ENCODE measurements at places on chromosomes 13 and 19. TPM values are rescaled to one million over a fixed set of nuclear protein-coding genes. Genes with fewer than 3 reads are reported as not detected.

- no peak overlapping the region for H3K4me3 ChIP-seq
- no peaks in the 10 kb centered on the region for H3K27me3 ChIP-seq
- no peaks in the 10 kb centered on the region for H3K4me1 ChIP-seq
- no peak overlapping the region for H3K27ac ChIP-seq
- DNase-seq: no peak
These were observed 10.0 kb upstream of the CABP5 start for GRCh38 chr19:48053856-48054255.

DNA sequence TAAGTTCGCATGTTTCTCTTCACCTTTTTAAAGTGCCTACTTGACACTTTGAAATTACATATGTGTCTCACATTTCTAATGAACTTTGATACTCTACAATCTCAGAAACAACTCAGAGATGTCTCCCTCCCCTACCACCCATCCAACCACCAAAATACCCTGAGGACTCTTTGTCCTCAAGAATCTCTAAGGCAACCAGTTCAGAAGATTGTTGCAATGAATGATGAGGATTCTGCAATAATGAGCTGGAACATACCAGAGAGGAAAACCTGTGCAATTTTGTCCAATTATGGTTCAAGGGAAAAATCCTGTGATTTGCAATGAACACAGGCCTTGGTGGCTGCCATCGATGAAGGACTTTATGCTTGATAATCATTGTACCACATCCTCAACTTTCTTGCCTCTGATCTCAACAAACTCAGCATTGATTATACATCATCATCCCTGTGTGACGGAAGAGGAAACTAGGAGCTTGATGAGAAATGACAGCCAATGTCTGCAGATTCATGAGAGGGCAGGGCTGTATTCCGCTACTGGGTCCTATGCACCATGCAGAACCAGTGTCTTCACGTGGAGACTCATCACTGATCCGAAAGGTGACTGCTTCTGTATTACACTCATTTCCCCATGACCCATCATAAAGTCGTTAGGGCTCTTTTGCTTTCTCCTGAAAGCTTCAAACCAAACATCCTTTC, 1.1 kb downstream of the FPR1 start:
- no peak for DNase-seq
- no peak overlapping the region for H3K27ac ChIP-seq
- H3K36me3 ChIP-seq: no peaks in the 10 kb centered on the region
- peaks cover 4% of the 10 kb centered on the region for H3K27me3 ChIP-seq

DNA sequence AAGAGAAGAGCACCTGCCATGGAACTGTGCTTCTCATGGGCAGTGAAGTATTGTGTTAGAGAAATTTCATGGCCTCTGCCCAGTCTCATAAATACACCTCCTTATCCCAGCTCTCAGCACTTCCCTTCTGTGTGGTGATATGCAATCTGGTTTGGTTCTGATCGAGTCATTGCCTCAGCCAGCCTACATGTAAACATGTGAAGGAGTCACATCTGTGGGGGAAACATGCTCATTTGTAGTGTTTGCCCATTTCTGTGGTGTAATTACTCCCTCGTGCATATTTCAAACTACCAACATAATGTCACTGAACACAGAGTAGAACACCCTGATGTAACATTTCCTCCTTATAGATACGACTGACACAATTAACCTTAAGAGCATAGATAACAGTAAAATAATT, 183.0 kb downstream of the DCT start:
- no peak overlapping the region for H3K27ac ChIP-seq
- H3K27me3 ChIP-seq: no peaks in the 10 kb centered on the region
- DNase-seq: no peak
- H3K4me1 ChIP-seq: peaks cover 5% of the 10 kb centered on the region
- H3K36me3 ChIP-seq: no peaks in the 10 kb centered on the region

DNA sequence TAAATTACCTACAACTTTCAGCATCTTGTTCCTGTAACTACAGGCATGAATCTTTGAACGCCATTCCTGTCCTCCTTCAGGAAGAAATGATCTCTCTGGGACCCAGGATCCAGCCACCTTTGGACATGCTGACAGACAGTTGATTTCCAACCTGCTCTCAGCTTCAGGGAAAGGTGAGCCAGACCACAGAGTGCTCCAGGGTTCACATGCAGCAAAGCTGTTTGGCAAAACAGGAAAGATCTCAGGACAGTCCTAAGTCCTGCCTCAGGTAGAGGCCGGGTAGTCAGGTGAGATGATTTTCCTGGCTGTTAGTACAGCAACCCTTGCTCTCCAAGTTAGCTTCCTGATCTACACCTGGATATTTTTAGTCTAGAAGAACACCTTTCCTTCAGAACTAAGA, 9.1 kb downstream of the SLC15A1 start:
- H3K27me3 ChIP-seq: no peaks in the 10 kb centered on the region
- no peaks in the 10 kb centered on the region for H3K36me3 ChIP-seq
- no peak overlapping the region for H3K4me3 ChIP-seq

- DNase-seq: no peak
- H3K27me3 ChIP-seq: peaks cover 9% of the 10 kb centered on the region
- no peak overlapping the region for H3K4me3 ChIP-seq
These were observed 186.2 kb upstream of the GPR12 start for GRCh38 chr13:26946684-26947343.

DNA sequence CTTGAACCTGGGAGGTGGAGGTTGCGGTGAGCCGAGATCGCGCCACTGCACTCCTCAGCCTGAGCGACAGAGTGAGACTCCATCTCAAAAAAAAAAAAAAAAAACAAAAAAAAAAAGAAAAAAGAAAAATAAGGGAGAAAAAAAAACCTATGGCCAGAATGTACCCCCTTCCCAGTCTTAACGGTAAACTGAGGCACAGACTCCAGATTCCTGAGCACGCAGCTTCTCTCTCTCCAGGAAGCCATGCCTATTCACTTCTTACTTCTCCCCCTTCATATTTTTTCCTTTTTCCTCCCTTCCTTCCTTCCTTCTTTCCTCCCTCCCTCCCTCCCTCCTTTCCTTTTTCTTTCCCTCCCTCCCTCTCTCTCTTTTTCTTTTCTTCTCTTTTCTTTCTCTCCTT, 5.4 kb downstream of the ADGRE2 start:
- no peaks in the 10 kb centered on the region for H3K36me3 ChIP-seq
- no peak overlapping the region for H3K4me3 ChIP-seq
- peaks cover 2% of the 10 kb centered on the region for H3K4me1 ChIP-seq
- no peak for DNase-seq
- no peak overlapping the region for H3K27ac ChIP-seq

DNA sequence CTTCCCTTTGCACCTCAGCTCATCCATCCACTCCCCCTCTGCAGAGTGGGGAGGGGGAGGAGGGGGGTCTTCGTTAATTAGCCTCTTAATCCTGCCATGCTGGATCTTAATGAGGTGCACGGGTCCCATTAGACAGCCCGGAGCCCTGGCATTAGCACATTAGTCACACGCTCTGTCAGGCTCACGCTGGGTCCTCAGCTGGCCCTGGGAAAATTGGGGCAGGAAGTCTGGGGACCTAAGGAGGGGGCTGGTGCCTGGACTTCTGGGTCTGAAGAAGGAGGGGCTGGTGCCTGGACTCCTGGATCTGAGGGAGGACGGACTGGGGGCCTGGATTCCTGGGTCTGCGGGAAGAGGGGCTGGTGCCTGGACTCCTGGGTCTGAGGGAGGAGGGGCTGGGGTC, 444 bp upstream of the NCCRP1 start:
- no peak overlapping the region for H3K4me3 ChIP-seq
- peaks cover 79% of the 10 kb centered on the region for H3K27me3 ChIP-seq
- no peaks in the 10 kb centered on the region for H3K36me3 ChIP-seq

DNA sequence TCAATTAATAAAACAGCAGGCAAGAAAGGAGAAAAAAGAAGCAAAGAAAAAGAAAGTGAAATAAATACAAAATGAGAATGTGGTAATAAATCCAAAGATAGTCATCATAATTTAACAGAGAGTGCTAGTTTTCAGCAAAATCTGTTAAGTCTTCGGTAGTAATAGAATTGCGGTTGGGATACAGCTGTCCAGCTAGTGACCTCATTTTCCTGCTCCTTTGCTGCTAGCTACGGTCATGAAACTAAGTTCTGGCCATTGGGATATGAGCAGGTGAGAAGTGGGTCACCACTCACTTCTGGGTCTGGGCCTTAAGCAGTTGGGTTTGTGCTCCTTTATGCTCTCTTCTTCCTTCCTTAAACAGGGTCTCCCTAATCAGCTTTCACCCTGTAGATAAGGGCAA, 11.7 kb upstream of the DGKH start:
- H3K4me3 ChIP-seq: no peak overlapping the region
- H3K27ac ChIP-seq: no peak overlapping the region
- H3K4me1 ChIP-seq: peaks cover 9% of the 10 kb centered on the region
- H3K36me3 ChIP-seq: peaks cover 4% of the 10 kb centered on the region

- H3K4me3 ChIP-seq: no peak overlapping the region
- no peak for DNase-seq
- H3K4me1 ChIP-seq: no peaks in the 10 kb centered on the region
- H3K27ac ChIP-seq: no peak overlapping the region
- H3K36me3 ChIP-seq: peaks cover 18% of the 10 kb centered on the region
These were observed 12.0 kb downstream of the THOP1 start for GRCh38 chr19:2797280-2797679.

DNA sequence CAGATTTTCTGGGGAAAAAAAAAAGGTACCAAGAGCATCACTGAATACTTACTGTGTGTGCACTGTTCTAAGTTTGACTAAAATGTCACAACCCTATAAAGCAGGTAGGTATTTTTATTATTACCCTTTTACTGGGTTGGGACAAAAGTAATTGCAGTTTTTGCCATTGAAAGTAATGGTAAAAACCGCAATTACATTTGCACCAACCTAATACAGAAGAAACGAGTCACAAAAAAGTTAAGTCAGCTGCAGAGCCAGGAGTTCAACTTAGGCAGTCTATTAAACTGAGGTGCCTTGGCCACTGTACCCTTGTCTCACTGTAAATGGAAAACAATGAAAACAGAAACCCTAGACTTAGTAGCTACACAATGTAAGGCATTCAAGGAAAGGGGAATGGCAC, 281.9 kb downstream of the SUCLA2 start:
- no peak overlapping the region for H3K4me3 ChIP-seq
- H3K27me3 ChIP-seq: no peaks in the 10 kb centered on the region
- H3K4me1 ChIP-seq: no peaks in the 10 kb centered on the region
- no peaks in the 10 kb centered on the region for H3K36me3 ChIP-seq
- no peak overlapping the region for H3K27ac ChIP-seq

DNA sequence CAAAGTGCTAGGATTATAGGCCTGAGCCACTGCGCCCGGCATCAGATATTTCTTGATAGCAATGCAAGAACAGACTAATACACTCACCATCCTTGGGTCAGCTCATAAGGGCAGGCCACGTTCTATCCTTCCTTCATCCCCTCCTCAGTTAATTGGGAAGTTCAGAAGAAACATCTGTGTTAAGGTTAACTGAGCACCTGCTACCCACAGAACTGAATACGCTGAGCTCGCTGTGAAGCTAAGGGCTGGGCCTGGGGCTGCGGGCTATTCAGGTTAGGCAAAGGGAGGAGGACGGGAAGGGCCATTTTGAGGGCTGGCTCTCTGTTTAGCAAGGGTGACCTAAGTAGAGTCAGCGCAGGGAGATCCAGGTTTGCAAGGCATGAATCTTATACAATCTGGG, 43.0 kb upstream of the UQCRFS1 start:
- DNase-seq: no peak
- H3K27ac ChIP-seq: no peak overlapping the region
- H3K4me1 ChIP-seq: no peaks in the 10 kb centered on the region
- H3K36me3 ChIP-seq: no peaks in the 10 kb centered on the region
- no peak overlapping the region for H3K4me3 ChIP-seq
- peaks cover 41% of the 10 kb centered on the region for H3K27me3 ChIP-seq

GRCh38 chr13:19053561-19053960, 128.1 kb downstream of the TUBA3C start:
- no peaks in the 10 kb centered on the region for H3K4me1 ChIP-seq
- no peaks in the 10 kb centered on the region for H3K27me3 ChIP-seq
- no peaks in the 10 kb centered on the region for H3K36me3 ChIP-seq
- no peak for DNase-seq

- DNase-seq: no peak
- H3K36me3 ChIP-seq: peaks cover 8% of the 10 kb centered on the region
- no peak overlapping the region for H3K27ac ChIP-seq
- no peak overlapping the region for H3K4me3 ChIP-seq
- H3K4me1 ChIP-seq: peaks cover 32% of the 10 kb centered on the region
These were observed 2.0 kb upstream of the C19orf12 start for GRCh38 chr19:29717051-29717450.

DNA sequence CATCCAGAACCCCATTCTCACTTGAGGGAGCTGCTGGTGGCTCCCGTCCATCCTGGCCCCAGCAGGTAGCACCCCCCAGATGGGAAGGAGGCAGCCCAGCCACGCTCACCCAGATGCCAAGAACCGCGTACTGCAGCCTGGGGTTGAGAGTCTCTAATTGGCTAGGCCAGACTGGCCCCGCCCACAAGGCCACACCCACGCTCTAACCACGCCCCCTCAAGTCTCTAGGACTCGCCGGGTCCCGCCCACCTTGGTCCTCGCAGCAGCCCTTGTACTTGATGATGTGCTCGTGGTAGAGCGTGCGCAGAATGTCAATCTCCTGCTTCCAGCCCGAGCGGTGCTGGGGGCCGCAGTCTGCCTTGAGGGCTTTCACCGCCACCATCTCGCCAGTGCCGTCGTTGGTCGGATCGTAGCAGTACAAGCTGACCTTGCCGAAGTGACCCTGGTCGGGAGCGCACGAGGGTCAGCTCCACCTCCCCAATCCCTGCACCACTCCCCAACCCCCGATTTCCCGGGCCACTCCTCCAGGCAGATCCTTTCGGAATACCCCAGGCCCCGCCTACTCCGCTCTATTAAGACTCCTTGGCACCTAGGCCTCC, 14.5 kb upstream of the ICAM3 start:
- no peaks in the 10 kb centered on the region for H3K4me1 ChIP-seq
- H3K27ac ChIP-seq: no peak overlapping the region
- DNase-seq: peak; percentile 63
- H3K4me3 ChIP-seq: no peak overlapping the region
- H3K36me3 ChIP-seq: peaks cover 22% of the 10 kb centered on the region
- H3K27me3 ChIP-seq: no peaks in the 10 kb centered on the region

- H3K36me3 ChIP-seq: no peaks in the 10 kb centered on the region
- H3K27ac ChIP-seq: no peak overlapping the region
- H3K27me3 ChIP-seq: peaks cover 5% of the 10 kb centered on the region
- DNase-seq: no peak
- H3K4me1 ChIP-seq: no peaks in the 10 kb centered on the region
These were observed 14.3 kb downstream of the LATS2 start for GRCh38 chr13:21047087-21047486.

GRCh38 chr13:95440441-95441088, 112.0 kb upstream of the CLDN10 start:
- DNase-seq: no peak
- no peaks in the 10 kb centered on the region for H3K36me3 ChIP-seq
- no peak overlapping the region for H3K4me3 ChIP-seq
- H3K27me3 ChIP-seq: no peaks in the 10 kb centered on the region
- H3K27ac ChIP-seq: no peak overlapping the region
- H3K4me1 ChIP-seq: no peaks in the 10 kb centered on the region

GRCh38 chr19:31716826-31717225, 367.6 kb upstream of the TSHZ3 start:
- DNase-seq: no peak
- peaks cover 3% of the 10 kb centered on the region for H3K27me3 ChIP-seq
- H3K4me3 ChIP-seq: no peak overlapping the region
- no peaks in the 10 kb centered on the region for H3K36me3 ChIP-seq
- no peak overlapping the region for H3K27ac ChIP-seq
- H3K4me1 ChIP-seq: no peaks in the 10 kb centered on the region

GRCh38 chr19:46972311-46972710, 47.3 kb upstream of the NPAS1 start:
- H3K27ac ChIP-seq: no peak overlapping the region
- H3K27me3 ChIP-seq: no peaks in the 10 kb centered on the region
- H3K36me3 ChIP-seq: no peaks in the 10 kb centered on the region
- no peak overlapping the region for H3K4me3 ChIP-seq
- H3K4me1 ChIP-seq: peaks cover 9% of the 10 kb centered on the region

Gene CYP2A6
- not detected for total RNA-seq

Gene GPR42
- total RNA-seq: 0.16 TPM

Gene PRRG2
- total RNA-seq: 1.5 TPM

Gene BAX
- 191 TPM for total RNA-seq

Gene NEK3
- total RNA-seq: 2.5 TPM
